T-helper 1 cell (primary cell): ENCODE measurements at places on chromosomes 11 and 22.

DNA sequence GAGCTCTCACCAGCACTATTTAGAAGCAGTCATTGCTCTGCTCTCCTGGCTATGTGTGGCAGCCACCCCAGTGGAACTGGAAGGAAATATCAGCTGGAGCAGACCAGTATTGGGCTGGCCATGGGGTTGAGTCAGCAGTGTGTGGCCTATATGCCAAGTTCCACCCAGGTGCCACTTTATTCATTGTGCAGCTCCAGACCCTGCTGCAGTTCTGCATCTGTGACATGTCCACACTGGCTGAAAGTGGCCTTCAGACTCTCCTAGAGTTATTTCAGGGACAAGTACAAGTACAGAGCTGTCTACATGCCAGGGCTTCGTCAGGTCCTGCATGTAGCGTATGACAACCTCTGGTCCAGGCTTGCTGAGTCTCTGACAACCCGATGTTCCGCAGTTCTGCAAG is 55.2 kb downstream of the CABIN1 start:
- DNase-seq, result no peak

- DNase-seq, result no peak
These were observed 3.2 kb downstream of the NUP50 start for GRCh38 chr22:45166932-45167331.

DNA sequence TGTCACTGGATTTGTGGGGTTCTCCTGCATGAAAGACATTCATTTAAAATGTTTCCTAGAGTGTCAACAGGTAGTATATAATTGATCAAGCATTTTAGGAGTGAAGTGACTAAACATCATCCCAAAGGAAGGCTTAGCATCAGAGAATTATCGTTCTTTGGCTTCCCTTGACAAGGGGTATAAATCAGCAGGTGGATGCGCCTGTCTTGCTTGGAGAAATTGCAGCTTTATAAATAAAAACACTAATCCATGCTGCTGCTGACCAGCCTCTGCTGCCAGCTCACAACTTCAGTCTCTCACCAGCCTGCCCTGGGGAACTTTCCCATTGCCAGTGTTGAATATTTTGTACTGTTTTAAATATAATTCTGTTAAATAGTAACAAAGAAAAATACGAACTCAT is 1184.7 kb upstream of the TENM4 start:
- no peak for DNase-seq

DNA sequence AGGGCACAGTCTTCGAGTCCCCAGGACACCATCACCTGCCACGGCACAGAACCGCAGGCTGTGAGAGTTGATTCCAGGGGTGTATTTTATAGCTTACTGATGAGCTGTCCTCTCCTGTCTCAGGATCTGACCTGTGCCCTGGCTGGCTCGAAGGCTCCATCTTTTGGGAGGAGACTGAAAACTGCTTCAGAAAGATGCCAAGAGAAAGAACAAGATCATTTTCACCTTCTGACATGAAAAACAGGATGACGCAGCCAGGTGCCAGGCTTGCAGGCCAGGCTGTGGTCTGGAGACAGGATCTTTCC is 2.2 kb downstream of the MRGPRD start:
- no peak for DNase-seq

- DNase-seq, result no peak
These were observed 78.3 kb upstream of the AKIP1 start for GRCh38 chr11:8832571-8833260.

GRCh38 chr22:44275631-44275995 is 37.1 kb downstream of the SHISAL1 start:
- DNase-seq, result no peak

DNA sequence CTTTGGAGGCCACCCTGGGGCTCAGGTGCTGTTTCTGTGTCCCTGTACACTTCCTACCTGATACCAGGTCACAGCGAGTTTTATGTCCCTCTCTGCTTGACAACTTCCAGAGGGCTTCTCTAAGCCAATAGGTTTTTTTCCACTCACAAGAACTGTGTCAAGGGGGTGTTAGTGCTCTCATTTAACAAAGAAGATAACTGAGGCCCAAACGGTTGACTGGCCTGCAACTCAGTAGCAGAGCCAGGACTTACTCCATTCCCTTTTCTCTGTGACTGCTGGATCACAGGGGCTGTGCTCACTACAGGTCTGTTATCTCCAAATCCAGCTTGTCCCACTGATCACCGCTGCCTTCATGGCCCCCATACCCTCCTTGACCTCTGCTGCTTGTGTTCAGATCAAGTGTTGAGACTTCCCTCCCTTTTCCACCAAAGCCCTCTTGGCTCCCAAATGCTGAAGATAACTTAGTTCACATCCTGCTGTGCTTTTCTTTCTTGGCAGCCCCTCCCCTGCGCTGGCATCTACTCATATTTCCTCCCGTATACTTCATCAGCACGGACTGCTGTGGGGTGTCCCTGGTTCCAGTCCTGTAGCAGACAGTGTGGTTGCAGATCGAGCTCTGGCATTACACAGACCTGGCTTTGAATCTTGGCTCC is 41.3 kb downstream of the POU2F3 start:
- no peak for DNase-seq

GRCh38 chr11:75721852-75722668 is 4.4 kb downstream of the MOGAT2 start:
- DNase-seq, result no peak

DNA sequence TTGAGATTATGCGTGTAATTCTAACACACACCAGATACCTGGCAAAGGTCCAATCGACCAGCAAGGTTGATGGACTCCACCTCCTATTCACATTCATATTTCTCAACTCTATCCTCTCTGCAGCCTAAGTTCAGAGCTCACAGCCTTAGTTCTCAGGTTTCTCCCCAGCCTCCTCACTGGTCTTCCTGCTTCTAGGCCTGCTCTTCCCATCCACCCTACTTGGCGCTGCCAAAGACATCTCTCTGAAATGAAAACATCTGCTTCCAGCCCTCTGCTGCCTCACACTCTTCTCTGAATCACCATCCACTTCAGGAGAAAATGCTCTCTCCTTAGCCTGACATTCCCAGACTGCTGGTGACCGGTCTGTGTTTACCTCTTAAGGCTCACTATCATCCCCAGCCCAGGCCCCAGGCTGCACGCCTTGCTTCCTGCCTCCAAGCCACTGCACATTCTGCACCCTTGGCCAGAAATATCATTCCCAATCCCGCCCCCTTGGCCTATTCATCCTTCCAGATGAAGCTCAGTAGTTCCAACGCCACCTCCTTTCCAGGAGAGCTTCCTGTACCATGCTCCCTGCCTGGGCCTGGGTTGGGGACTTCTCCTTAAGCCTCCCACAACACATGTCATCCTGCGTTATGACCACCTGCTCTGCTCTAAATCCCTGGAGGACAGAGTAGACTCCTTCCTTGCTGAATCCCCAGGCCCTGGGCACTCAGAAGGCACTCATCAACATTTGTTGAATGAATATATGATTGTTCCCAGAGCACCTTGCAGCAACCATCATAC is 3.5 kb downstream of the ARRB1 start:
- DNase-seq, result no peak

- no peak for DNase-seq
These were observed 228.3 kb downstream of the KIRREL3 start for GRCh38 chr11:126772267-126772666.

DNA sequence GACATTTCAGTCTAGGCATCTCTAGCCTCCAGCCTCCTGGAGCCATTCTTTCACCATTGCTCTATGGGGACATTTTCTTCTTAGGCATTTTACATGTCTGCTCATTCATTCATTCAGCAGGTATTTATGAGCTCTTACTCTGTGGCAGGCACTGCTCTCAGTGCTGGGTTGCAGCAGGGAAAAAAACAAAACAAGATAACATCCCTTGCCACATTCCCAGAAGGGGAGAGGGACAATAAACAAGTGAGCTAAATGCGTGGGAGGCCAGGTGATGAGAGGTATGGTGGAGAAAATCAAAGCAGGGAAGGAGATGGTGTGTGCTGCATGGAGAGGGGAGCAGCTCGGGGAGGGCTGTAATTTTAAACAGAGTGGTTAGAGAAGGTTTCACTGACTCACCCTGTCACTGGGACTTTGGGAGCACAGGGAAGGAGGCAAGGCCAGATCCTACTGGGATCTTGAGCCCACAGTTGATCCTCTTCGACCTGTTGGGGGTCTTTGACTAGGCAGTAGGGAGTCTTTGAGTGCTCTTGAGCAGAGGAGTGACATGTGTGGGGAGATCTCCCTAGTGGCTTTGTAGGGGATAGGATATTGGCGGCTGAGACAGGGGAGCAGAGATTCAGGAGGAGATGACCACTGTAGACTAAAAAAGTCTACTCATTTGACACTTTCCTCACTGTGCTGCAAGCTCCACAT is 17.0 kb downstream of the MICAL2 start:
- DNase-seq, result no peak

- no peak for DNase-seq
These were observed 109.5 kb downstream of the DBX1 start for GRCh38 chr11:20050551-20051333.

DNA sequence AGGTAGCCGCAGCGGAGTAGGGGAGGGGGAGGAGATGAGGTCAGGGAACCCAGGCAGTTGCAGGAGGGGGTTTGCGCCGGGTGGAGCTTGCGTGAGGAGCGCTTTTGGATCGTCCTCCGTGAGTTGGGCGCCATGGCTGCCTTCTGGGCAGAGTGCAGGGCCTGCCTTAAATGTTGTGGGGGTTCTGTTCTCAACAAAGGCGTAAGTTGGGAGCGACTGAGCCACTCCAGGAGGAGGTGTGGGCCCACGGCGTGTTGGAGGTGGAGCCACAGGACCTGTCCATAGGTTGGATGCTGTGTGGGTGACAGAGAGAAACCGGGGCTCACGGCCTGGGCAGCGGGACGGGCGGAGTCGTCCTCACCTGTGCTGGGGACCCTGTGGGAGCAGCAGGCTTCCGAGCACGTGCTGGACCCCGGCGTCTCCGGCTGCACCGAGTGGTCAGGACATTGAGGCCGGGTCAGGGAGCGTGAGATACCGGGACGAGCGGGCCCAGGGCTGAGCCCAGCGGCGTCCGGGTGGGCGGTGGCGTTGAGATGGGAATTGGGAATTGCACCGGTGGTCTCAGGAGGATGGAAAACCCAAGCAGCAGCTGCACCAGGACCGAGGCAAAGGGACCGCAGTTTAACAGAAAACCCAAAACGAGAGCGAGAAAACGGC is 977 bp upstream of the PGGHG start:
- DNase-seq, result peak; percentile 61

DNA sequence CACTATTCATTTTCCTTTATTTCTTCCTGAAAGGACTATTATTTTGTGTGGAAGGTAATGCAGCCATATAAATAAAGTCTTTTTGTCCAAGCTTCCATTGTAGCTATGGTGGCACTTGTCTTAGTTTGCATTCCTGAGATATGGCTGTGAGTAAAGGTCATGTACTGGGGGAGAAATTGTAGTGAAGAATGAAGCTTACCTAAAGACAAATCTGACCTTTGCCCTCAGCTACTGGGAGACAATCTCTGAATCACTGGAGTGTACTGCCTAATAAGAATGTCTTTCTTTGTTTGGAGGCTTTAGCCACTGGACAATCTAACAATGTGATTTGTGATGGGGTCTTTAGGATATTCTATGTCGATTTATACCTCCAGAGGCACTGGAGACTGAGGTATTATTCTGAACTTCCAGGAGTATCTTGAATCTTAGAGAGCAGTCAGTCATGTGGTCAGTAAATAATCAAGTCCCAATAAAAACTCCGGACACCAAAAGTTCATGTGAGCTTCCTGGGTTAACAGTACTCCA is 39.7 kb upstream of the OR5AK2 start:
- DNase-seq, result no peak

- no peak for DNase-seq
These were observed 17.6 kb downstream of the OTOG start for GRCh38 chr11:17564687-17565042.

DNA sequence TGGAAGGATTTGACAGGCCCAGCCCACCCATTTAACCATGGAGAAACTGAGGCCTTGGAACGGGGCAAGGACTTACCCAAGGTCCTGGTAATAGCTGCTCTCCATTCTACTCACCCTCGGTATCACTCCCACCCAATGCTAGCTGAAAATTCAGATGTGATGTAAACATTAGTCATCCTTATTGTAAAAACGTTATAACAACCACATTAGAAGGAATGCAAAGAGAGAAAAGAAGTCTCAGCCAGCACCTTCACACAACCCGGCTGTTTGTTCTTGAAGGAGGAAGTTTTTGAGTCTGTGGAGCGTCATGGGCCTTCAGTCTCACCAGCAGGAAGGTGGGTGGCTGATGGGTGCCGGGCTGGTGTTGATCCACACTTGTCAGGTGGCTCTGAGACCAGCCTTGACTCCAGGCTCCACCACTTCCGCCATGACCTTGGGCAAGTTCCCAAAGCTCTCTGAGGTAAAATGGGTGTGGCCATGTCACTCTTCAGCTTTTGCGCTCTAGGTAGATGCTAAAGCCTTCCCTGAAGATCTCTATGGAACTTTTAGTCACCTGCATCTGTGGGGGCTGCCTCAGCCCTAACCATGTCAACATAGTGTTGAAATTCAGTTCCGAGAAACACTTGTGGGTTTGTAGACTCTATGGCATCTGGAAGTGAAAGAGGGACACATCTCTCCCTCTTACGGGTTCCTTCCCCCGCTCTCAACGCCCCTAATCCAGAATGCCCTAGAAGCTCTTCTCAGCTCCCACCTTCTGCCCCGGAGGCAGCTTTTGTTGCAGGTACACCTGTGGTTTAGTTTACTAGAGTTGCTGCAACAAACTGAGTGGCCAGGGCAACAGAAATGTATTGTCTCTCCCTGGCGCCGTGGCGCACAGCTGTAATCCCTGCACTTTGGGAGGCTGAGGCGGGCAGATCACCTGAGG is 14.8 kb downstream of the CD6 start:
- peak; percentile 90 for DNase-seq

GRCh38 chr11:14136561-14136960 is 174.0 kb downstream of the SPON1 start:
- DNase-seq, result no peak

DNA sequence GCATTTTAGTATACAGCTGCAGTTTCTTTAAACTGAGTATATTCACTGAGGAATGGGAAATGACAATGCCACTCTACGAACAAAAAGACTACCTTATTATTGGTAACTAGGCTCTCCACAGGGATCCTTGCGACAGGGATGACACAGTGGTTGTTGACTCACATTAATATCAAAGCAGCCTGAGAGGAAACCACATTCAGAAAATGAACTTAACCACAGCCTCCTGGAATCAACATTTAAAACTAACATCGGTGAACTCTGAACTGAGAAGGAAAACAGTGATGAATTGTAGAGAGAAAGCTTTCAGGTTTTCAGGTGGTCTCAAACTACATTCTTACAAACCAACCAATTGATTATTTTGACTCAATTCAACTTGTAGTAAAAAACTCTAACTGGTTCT is 90.3 kb upstream of the MTMR2 start:
- peak; percentile 14 for DNase-seq

- DNase-seq, result no peak
These were observed 35.2 kb upstream of the FIBIN start for GRCh38 chr11:26958702-26959049.

DNA sequence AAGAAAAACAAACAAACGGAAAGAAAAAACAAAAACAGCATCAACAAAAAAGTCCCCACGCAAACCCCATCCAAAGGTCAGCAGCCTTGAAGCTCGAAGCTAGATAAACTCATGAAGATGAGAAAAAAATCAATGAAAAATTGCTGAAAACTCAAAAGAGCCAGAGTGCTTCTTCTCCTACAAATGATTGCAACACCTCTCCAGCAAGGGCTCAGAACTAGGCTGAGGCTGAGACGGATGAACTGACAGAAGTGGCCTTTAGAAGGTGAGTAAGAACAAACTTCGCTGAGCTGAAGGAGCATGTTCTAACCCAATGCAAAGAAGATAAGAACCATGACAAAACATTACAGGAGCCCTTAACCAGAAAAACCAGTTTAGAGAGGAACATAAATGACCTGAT is 18.4 kb upstream of the FTH1 start:
- DNase-seq, result no peak
